ENCODE measurements at places on chromosomes 1 and 21.

GRCh38 chr1:30060738-30061137 is 662.6 kb downstream of the MATN1 start:
- no peak for DNase-seq

DNA sequence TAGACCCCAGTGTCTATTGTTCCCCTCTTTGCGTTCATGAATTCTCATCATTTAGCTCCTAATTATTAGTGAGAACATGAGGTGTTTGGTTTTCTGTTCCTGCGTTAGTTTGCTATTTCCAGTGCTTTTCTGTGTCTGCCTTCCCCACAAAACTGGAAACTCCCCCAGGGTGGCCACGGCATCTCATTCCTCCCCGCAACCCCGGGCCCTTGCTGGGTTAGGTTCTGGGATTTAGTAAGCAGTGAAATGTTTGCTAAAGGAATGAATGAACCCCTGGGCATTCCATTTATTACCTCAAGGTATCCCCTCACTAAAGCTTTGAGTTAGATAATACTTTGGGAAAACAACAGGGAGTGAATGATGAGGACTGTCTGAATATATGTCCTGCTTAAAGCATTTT is 142.9 kb downstream of the GLUL start:
- no peak for DNase-seq

DNA sequence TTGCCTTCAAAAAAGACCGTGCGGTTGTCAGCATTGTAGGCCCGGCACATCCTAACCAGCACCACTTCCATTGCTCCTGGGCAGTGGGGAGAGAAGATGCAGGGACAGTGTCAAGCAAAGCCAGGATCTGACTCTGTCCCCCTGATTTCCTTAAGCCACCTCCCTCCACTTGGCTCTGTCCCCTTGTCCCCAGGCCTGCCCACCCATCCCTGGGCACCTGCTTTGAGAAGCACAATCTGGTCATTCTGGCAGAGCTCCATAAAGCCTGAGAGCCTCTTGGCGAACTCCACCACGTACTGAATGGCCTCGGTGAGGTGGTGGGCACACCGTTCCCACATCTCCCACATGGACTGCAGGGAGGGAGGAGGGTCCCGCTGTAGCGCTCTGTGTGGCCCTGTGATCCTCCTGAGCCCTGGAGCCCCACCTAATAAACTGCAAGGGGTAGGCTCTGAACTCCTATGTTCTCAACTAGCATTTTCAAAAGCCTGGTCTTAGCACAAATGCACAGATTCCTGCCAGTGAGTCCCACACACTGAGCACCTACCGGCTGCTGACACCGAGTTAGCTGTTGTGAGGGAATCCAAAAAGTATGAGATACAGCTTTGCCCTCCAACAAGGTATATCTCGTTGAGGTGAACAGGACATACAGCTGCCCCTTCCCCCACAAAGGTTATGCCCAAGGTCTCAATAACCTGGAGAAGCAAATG is 8.2 kb upstream of the LINGO4 start:
- no peak for DNase-seq

DNA sequence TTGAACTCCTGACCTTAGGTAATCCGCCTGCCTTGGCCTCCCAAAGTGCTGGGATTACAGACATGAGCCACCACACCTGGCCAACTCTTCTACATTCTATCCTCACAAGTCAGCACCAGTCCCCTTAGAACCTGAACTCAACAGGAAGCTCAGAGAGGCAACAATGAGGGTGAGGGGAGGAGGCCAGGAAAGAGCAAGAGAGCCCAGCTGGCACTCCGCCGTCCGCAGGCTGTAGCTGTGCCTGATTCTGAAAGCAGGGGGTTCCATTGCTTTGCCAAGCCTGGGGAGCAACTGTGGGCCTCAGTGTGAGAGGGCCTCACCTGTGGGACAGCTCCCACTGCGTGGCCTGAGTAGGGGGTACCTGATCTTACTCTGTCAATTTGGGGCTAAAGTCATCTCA is 18.7 kb downstream of the STK40 start:
- no peak for DNase-seq

DNA sequence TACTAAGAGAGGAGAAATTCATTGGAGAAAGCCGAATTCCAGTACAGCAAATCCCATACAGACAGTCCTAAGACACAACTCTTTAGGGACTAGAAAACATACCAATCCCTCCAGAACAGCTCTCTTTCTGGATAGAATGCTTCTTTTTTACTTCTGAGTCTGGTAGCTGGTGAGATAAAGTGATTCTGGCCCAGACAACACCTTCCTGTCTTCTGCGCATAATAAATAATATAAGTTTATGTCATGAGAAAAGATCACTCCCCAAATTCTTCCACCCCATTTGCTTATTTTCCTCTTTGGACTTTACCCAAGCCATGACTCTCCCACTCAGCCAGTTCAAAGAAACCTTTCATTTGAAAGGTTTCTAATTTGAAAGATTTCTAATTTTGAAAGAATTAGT is 98.4 kb downstream of the EDEM3 start:
- no peak for DNase-seq

DNA sequence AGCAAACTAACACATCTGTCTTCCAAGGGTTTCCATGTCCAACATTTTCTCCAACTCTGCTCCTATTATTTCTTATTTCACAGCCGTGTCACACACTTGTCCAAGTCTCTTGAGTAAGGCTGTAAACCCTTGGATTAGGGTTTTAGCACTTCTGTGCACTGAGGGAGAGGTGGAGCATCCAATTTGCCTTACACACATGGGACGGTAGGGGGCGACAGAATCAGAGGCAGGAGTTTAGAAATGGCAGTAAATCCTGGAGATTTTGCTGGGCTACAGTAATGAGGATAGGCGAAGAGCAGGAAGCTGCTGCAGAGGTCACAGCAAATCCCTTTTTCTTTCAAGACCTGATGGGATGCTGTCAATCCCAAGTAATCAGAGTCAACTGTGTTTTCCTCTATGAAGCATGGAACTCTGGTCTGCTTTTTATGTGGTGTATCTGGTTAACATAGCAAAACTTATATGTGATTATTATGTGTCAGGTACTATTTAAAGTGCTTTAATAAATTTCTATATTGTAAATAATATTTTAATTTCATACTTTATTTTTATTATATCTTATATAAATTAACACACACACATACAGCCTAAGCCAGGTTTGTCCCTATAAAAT is 15.4 kb upstream of the LCE5A start:
- DNase-seq: no peak

DNA sequence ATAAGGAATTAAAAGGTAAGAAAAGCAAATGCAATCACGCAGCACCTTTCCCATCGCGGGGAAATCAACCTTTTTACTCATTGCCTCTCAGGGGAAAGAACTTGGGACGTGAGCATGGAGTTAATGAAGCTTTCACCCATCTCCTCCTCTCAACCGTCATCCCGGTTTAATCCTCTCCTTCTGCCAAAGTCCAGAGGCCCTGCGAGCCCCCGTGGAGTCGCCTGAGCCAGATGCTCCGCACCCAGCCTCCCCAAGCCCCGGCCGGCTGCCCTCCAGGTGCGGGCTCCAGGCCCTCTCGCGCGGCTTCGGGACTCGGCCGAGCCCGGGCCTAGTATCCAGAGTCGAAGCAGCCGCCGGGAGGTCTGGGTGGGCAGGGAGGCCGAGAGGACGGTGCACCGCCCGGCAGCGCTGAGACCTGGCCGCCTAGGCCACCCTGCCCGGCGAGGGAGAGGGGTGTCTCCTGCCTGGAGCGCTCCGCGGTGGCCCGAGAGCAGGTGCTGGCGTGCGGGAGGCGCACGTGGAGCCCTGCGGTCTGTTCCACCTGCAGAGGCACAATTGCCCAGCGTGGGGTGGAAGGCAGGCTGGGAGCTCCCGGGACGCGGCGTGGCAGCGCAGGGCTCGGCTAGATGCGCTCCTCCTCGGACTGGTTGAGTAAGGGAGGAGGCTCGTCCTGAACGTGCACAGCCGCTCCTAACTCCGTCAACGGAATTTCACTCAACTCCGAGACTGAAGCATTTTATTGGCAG is 218.5 kb downstream of the SDCCAG8 start:
- DNase-seq: no peak

DNA sequence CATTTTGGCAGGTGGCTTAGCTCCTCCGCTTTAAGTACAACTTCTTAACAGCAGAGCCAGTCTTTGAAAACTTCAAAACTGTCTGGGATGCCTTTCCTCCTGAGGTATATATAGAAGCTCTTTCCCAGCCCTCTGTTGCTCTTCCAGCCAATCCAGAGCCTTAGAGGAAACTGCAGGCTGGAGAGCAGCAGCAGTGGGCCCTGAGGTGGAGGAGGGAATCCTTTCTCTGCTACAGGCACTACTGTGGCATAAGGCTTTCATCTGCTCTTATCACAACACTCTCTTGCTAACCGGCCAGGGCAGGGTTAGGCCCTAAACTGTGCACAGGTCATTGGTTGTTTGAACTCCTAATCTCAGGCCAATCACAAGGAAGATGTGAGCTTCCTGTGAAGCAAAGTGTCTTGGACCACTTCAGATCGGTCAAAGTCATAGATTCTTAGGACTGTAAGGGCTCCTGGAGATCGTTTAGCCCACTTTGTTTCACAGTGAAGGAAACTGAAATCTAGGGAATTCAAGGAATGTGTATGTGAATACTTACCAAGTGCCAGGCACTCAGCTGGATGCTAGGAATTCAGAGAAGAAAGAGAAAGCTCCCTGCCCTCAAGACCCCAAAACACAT is at the start of gene RGS5:
Gene RGS5 (minus strand): TSS at position 84 of the 619 bp plus-strand sequence. CDS start 81 bp downstream, at position 3.
- no peak for DNase-seq

DNA sequence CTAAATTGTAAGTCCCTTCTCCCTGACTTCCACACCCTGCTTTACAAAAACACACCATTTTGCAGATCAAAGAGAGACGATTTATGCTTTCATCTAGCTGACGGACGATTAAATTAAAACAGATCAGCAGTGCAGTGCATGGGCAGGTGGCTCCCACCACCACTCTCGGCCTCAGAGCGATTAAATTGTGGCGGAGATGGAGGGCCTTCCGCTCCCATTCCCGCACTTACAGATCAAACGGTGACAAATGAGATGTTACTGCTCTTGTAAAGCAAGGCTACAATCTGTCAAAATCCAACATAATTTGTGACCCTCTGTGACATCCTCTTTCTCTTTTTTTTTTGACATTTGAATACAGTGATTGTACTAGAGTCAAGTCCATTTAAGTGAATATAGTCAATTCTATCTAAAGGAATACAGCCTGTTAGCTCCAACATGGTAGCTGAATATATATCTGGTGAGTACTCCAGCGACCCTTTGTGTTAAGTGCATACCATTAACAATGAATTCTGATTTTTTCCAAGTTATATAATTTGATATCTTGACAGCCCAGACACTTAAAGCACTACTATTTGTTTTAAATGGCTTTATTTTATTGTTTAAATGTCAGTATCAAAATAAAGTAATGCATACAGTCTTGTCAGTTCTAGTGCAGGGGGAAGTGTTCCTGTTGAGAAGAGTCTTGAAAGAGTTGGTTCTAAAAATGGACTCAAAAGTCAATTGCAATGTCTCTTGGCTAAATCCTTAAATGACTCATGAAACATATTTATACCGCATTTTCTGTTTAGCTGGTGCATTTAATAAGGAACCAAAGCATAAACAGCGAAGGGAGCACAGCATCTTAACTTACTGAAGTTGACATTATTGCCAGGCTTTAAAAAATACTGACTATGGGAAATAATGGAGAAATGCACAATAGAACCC is 109.0 kb downstream of the ESRRG start:
- DNase-seq: no peak

GRCh38 chr1:66168467-66168887 is 365.5 kb upstream of the SGIP1 start:
- no peak for DNase-seq

DNA sequence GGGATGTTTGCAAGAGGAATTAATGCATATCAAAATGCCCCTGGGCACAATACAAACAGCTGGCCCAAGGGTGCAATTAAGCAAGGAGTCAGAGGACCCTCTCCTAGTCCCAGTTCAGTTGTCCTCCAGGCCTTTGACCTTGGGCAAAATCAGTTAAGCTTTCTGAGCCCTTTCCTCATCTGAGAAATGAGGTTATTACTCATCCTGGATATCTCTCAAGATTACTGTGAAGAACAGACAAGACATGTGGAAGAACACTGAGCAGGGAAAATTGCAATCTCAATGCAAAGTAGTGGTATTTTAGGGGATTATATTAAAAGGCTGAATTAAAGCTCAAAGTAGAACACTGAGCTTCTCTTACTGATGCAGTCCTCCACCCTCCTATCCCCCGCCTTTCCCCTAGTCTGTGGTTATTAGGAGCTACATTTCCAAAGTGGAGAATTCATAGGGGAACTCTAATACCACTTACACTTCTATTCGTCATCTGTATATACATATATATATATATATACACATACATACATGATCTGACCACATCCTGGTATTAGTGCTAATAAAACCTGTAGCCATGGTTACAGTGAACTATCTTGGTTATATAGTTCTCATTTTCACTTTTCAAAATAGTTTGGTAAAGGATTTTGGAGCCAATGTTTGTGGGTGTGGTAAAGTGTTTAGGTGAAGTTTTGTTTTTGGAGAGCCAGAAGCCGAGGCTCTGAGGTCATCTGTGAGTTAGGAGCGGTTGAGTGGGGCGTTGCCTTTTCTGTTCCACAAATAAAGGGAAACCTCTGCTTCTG is 18.1 kb downstream of the KIAA0040 start:
- no peak for DNase-seq

- DNase-seq: no peak
Observed at GRCh38 chr1:156797212-156797871, 19.3 kb downstream of the SH2D2A start.

DNA sequence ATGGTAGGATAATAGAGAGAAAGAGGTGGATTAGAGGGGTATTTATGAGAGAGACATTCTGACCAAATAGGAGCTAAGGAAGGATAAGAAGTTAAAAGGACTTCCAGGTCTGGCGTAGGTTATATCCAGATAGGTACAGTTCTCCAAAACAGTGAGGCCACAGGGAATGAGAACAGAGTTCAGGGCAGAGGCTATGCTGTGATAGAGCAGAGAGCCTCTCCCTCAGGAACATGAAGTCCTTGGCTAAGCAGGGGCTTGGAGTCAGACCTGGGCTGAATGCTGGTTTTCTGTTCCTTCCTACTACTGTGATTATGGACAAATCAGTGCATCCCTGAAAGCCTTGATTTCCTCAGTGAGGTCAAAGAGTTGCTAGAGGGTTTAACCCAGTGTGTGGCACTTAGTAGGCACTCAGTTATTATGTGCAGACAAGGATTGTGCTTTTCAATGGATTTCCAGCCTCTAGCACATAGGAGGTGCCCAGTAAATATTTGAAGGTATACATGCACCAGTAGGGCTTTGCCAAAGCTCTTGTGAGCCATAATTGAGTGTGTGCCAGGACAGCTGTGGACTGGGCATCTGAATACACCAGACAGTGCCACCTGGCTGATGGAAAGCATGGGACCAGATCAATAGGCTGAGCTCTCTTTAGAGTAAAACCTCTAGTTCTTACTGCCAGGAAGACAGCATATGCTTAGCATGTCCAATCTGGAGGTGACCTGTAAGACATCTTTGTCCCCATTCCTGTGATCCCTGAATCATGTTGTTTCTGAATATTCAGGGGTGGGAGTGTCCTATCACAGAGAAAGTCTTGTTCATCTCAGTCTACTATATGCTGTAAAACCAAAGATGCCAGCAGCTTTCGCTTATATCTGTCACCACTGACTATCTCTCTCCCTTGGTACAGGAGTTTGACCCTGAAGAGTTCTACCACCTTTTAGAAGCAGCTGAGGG is 111.1 kb downstream of the PIK3R3 start:
- DNase-seq: no peak

Measured in activated gamma-delta T cell (primary cell).